NCI-H460 (cell line): ENCODE measurements at places on chromosomes 16 and 17. TPM values are rescaled to one million over a fixed set of nuclear protein-coding genes. Genes with fewer than 3 reads are reported as not detected.

GRCh38 chr17:9436630-9437029 is 139.0 kb downstream of the STX8 start:
- no peak for DNase-seq

GRCh38 chr16:28098959-28099945 is 35.7 kb upstream of the GSG1L start:
- DNase-seq, result no peak

DNA sequence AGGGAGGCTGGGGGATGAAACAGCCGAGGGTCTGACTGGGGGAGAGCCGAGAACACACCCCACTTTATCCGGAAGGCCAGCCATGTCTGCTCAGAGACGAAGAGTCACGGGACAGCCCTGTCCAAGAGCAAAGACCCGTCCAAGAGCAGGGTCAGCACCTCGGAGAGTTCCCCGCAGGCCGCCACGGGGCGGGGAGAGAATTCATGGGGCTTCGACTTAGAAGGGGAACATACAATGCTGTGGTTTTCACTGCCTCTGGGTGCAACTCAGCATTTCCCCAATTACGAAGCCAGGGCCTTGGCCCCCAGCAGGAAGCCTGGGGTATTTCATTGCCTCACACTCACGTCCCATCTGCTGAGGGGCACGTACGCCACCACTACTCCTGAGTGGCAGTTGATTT is 59.3 kb downstream of the JPH3 start:
- DNase-seq, result peak; percentile 9

DNA sequence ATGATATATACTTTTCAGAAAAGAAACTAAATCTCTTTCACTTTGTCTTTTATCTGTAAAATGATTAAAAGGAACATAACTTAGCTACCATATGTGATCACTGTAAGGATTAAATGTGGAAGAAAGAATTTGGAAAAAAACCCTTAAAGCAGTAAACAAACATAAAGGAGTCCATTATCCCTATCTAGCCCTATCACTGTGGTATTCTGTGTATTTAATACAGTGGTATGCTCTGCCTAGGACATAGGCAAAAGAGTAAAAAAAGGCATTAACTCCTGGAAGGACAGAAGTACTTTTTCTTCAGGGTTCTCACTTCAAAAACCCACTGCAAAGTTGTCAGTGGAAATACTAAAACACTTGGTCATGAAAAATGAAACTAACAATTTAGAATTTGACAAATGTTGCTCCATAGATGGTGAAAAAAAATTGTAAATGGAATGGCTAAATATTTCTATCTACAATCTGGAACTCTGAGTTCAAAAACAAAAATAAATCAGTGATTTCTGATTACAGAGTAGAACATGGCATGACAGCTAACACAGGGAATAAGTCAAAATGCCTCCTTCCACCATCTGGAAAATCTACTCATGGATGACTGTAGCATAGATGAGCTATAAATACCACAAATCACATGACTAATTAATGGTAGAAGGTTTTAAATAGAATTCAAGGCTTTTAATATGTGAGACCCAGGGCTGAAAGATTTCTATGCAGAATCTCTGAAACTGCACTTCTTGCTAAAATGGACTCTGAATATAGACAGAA is 140.1 kb downstream of the ITFG1 start:
- no peak for DNase-seq

DNA sequence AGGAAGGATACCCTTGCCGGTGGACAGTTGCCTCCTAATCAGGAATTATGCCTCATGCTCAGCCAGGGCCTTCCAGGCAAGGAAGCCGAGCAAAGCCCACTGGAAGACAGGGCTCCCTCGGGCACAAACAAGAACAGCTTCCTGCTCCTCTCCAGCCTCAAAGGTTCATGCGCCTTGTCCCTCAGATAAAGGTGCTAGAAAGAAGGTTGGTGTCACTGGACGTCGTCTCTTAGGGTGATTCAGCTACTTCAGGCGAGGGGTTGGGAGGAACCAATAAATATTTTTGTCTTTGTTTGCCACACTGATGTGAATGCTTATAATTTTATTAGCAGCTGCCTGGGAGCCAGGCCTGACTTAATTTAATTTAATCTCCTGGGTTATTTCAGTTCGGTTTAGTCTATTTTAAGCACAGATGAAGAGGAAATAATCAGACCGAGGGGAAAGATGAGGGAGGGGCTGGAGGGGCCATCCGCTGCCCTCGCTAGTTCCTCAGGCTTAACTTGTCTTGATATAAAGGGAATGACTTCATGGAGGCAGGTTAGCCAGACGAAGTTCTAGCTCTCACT is 171.8 kb upstream of the CACNG5 start:
- DNase-seq, result no peak

DNA sequence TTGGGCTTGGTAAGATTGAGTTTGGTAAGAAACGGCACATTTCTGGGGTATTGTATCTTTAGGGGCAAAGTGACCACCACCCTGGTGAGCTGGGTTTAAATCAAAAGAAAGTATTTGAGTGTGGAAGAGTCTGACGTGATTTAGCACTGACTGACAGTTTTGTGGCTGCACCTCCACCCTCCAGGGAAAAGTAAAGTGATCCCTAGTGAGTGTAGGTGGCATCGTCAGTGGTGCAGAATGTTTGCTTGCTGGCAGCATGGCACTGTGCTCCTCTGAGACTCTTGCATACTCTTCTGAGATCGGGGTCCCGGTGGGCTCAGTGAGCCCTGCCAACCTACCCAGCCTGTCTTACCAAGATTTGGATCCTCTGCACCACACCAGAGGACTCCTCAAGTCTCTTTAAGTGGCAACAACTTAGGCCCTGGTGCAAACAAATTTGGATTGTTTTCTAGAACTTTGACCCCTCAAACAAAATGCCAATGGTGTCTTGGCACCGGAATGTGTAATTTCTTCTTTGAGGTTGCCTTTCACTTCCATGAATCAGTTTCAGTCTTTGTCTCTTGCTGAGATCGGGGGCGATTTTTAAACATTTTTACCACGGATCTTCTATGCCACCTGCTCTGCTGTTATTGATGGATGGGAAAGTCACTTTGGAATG is 2.8 kb downstream of the PRKCB start:
- no peak for DNase-seq

DNA sequence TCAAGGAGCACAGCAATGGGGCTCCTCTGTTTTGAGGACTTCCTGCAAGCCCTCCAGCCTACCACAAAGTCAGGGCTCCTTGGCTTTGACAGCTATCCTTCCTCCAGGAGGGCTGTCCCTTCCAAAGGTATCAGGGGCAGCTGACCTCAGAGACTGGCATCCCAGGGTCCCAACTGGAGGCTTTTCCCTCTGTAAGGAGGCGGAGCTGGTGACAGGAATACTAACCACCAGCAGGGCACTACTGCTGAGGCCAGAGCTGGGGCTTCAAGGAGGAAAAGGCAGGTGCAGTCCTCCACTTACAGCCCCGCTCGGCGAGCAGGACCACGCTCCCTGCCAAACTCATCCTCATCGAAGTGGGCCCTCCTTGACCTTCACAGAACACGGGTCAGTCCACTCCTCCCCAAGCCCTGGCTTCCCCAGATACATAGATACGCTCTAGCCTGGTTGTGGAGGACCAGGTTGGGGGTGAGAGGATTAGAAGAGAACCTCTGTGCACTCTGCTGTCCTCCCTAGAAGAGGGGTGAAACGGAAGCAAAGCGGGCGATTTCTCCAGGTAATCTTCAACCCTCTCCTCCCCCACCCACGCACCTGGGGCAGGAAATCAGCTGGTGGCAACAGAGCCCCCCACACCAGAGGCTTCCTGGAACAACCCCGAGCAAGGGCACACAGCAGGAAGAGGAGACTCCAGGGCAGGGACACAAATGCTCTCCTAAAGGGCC is 20.5 kb downstream of the ST3GAL2 start:
- DNase-seq, result no peak

DNA sequence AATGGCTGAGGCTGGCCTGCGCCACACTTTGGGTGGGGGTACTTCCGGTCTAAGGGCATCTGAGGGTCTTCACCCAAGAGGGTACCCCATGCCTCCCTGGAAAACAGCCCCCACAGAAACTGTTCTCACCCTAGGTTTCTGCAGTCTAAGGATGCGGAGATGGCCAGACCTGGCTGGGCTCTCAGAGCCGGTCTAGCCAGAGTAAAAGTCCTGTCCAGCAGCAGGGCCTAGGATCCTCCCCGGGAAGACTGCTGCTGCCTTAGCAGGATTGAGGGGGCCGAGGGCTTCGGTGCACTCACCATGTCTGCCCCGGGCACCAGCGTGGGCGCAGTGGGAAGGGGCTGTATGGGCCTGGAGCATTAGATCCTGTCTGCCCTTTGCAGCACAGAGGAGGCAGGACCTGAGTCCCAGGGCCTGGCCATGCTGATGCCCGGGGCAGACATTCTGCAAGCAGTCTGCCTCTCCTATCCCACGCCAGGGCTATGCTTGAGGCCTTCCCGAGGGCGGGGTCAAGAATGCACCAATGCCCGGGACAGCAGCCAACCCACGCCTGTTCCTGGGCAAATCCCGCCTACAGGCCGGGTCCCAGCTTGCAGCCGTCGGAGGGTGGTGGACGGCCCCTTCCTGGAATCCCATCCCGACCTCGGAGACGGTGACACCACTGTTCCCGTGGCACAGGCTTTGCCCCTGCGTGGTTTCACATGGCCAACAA is 54.7 kb downstream of the CBFA2T3 start:
- no peak for DNase-seq

DNA sequence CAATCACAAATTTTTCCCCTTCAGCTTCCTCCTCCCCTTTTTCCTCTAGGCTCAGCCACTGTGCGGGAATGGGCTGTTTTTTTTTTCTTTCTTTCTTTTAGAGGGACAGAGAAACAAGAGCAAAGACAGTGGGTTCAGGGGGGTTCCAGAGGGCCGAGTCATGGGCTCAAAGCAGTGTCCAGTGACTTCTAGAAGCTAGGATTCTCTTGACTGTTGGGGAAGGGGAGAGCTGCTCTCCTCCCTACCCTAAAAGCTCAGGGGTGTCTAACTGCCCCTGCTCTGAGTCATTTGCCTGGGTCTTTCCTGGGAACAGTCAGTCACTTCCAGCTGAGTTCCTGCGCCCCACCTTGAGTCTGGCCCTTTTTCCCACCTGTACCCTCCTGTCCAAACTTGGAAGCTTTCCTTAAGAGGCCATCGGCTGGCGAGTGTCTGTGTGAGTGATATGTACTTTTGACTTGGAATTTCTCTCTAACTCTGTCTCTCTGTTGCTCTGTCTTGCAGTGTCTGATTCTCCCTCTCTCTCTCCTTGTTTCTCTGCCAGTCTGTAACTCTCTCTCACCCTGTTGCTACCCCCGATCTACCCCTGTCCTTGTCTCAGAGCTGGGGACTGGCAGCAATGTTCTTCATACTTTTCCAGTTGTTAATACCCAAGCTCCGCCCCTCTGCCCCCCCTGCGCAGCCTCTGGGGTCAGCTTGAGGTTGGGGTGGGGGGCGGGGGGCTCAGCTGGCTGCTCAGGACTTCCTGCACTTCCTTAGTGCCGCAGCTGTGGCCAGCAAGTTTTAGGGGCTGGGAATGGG is 2.4 kb downstream of the THRA start:
- no peak for DNase-seq

DNA sequence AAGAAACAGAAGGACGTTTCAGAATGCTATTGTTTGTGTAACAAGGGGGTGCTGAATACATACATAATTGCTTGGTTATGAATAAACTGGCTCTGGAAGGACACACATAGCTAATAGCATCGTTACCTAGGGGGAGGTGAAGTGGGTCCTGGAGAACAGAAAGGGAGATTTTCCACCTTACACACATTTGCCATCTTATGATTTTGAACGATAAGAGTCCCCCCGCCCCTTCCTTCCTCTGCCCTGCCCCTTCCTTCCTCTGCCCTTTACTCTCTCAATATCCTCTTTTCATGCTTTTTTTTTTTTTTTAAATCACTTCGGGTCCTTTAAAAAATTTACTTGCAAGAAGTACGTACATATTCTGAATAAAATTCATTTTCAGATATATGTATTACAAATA is 902 bp upstream of the DHRS7B start:
- no peak for DNase-seq

- no peak for DNase-seq
Observed at GRCh38 chr17:33498069-33498468, 205.0 kb upstream of the ASIC2 start.

GRCh38 chr16:5461574-5461973 is 364.0 kb upstream of the EEF2KMT start:
- no peak for DNase-seq

GRCh38 chr17:81553616-81554181 is 1.5 kb upstream of the FAAP100 start:
- DNase-seq, result peak; percentile 18

- no peak for DNase-seq
Observed at GRCh38 chr17:43528988-43529814, 16.9 kb downstream of the ETV4 start.

DNA sequence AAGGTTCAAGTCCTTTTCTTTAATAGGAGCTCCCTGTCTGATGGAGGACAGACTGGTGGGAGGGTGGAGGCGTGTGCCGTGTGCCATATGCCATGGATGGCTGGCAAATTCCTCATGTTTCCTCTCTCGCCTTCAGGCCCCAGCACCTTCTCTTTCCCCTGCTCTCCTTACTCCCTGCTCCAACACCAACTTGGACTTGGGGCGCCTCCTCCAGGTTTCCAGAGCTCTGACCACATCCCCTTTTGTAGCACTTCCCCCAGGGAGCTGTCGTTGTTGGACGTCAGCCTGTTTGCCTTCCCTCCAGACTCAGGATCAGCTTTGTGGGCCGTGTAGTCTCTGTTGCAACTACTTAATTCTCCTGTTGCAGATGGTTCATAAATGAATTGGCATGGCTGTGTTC is 30.7 kb downstream of the TMC7 start:
- peak; percentile 20 for DNase-seq

DNA sequence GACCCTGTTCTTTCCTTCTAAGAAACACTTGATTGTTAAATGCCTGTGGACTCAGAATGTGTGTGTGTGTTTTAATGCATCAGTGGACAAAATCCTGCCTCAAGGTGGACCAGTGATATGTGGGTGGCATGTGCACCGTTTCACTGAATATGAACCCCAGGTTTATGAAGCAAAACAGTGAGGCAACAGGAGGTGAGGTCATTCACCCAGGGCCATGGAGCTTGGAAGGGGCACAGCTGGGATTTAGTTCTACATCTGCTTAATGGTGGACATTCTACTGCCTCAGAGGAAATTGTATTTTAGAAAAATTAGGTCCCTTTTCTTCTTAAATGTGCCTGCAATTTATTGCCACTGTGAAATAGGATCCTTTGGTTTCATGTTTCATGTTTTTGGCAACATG is 549.5 kb upstream of the EEF2KMT start:
- no peak for DNase-seq

TRPV3 gene
- 0.40 and 0.57 TPM in 2 replicates for total RNA-seq

TP53TG3F gene
- total RNA-seq, result not detected in 2 replicates

SCGB1C2 gene
- total RNA-seq, result not detected in 2 replicates

PRSS33 gene
- not detected in 2 replicates for total RNA-seq

CDH13 gene
- 108 and 123 TPM in 2 replicates for total RNA-seq

SYCE1L gene
- total RNA-seq, result 0.45 and 1.4 TPM in 2 replicates

CCDC200 gene
- total RNA-seq, result not detected in 2 replicates

AARSD1 gene
- total RNA-seq, result 33.0 and 38.7 TPM in 2 replicates

NLRC5 gene
- total RNA-seq, result 9.8 and 11.1 TPM in 2 replicates

RHBDF1 gene
- 22.2 and 23.3 TPM in 2 replicates for total RNA-seq

TBC1D3E gene
- not detected in 2 replicates for total RNA-seq

PIMREG gene
- 33.9 and 36.5 TPM in 2 replicates for total RNA-seq

NPIPA3 gene
- 1.3 and 4.9 TPM in 2 replicates for total RNA-seq

NKD1 gene
- 0.05 and 0.12 TPM in 2 replicates for total RNA-seq

KRT36 gene
- total RNA-seq, result not detected in 2 replicates
